ENCODE measurements at places on chromosomes 6 and 20.

DNA sequence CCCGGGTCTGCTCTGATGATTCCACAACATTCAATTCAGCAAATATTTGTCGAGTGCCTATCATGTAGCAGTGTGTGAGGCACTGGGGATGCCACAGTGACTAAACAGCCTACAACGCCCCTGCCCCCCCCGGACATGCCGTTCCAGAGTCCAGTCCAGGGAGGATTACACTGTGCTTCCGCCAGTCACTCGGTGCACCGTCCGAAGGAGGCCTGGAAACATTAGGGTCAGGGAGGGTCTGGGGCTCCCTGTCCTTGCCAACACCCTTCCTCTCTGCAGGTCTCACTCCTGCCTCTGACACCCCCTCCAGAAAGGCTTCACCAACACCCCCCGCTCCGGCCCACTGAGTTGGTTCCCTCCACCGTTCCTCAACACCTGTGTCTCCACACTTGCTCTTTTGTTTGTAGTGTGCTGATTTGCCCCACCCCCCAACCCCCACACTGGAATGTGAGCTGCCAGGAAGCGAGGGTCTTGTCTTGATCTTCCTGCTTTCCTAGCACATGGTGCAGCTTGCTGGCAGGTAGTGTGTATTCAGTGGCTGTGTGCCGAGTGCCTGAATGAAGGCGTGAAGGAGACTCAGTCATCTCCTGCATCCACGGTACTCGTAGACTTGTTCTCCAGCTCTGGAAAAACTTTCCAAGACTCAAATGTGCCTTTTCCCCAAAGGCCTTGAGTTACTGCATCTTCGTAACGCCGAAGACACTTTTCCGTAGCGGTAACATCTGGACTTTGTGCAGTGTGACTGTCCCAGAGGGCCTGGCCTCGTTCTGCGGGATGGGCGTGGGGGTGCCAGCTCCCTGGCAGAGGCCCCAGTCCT lies 150.4 kb downstream of the ZDHHC14 start:
- DNase-seq = no peak

GRCh38 chr6:148455225-148455624 lies 112.6 kb downstream of the SASH1 start:
- DNase-seq = no peak

- DNase-seq = no peak
Measured at GRCh38 chr6:133835901-133836300, 53.0 kb upstream of the TCF21 start.

- no peak for DNase-seq
Measured at GRCh38 chr20:57140416-57140965, 126.0 kb downstream of the BMP7 start.

DNA sequence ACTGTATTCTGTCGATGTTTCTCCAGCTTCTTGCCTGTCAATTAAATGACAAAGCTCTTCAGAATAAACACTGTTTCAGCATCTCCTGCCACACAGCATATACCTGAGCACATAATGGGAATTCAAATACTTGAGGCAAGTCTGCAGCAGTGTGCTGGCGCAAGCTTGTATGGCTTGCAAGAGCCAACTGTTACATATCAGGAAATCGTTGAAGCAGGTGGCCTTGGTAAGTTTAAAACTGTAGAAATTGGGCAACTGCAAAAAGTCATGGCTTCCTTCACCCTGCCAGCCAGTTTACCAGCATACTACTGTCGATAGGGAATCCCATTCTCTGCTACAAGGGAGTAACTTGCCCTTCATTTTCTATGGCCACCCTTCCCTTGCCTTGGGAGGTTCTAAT lies 23.0 kb downstream of the CPNE1 start:
- no peak for DNase-seq

DNA sequence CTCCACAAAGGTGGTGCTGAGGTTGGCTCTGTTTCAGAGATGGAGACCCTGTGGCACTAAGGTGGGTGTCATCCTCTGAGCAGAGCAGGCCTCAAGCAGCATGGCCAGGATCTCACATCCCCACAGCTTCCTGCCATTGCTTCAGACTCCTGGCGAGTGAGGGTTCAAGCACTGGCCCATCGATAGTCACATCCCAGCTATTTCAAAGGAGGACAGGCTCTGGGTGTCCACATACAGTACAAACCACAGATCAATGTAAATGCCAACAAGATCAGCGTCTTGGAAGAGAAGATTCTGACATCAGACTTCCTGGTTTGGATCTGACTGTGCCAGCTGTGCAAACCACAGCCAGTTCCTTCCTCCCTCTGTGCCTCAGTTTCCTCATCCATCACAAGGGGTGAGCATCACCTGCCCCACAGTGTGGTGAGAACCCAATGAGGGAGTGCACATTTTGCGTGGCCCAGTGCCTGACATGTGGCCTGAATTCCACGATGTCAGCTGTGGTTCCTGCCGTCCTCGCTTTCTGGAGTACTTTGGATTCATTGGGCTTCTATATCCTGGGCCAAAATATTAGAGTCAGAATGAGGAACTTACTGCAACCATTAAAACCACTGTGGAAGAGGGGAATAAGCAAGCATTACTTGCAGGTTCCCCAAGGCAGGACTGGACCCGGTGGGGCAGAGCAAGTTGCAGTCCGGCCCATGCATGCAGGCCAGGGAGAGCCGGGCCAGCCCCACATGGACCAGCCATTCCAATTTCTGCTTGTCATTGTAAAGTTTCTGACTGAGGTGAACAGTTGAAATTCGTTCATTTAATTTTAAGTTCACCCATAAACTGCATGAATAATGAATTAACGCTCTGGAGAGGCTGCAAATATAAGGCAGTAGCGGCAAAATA lies 236.0 kb downstream of the TTLL2 start:
- no peak for DNase-seq

DNA sequence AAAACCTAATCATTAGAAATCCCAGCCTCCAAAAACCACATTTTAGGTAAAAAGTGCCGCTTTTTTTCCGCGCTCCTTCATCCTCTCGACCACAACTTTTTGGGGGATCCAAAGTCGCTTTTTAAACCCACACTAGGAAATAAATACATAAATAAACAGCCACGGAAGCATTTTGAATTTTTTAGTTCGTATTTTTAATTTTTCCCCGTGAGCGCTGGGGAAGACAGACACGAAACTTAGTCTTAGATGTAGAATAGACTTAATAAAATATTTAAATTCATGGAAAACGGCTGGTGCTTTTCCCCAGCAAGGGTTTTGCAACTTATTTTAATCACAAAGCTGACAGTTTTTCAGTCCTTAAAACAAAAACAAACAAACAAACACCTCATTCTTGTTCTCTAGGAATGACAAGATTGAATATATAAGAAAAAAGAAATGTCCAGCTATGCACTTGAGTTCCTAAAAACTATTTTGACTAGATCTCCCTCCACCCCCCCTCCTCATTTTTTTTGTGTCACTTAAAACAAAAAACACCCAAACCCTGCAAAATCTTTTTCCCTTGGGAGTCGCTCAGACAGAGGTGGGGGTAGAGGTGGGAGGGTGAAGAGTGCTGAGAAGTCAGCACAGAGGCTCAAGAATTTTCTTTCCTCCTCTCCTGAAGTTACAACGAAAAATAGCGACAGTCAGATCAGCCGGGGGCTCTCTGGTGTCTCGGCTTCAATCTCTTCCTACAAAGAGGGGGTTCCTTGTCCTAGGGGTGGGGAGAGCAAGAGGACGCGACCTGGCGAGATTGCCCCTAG lies 43.4 kb upstream of the SUPT3H start:
- DNase-seq = no peak

DNA sequence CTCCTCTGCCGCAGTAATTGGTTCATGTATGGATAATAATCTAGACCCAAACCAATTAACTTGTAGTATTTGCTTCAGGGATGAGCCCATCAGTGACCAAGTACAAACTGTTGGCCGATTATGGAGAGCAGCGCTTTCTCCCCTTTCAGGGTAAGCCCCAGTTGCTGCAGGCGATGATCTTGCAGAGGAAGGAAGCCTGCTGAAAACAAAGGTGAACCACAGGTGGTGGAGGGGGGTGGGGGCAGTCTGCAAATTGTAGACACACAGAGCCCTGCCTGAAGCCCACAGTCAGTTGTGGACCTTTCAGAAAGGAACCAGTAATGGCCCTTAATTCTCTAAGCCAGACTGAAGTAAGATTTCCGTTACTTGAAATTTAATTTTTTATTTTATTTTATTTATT lies 167.9 kb upstream of the JARID2 start:
- no peak for DNase-seq

All from NCI-H1105 (cell line).